ENCODE measurements at places on chromosomes 7 and 10. TPM values are rescaled to one million over a fixed set of nuclear protein-coding genes. Genes with fewer than 3 reads are reported as not detected.

GRCh38 chr7:138992052-138992531 lies 10.9 kb upstream of the KIAA1549 start:
- ATAC-seq, result no peak

GRCh38 chr7:139271718-139272628 lies 40.9 kb downstream of the UBN2 start:
- no peak for ATAC-seq

GRCh38 chr7:128892521-128893250 lies 17.8 kb downstream of the KCP start:
- no peak for ATAC-seq

DNA sequence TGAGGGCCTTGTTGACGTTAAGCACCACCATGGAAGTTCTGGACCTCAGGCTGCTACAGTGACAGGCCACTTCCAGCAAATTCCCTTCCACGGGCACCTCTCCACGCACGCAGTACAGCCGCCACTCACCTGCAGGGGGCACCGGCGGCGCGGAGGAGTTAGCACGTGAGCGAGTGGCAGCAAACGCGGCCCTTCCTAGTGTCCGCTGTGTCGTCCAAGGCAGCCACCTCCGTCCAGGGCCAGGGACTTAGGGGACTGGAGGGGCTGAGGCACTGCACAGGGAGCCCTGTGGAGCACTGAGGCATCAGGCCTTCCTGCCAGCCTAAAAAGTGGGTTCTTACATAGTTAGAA lies 164.4 kb downstream of the SVIL start:
- ATAC-seq, result peak; percentile 34

DNA sequence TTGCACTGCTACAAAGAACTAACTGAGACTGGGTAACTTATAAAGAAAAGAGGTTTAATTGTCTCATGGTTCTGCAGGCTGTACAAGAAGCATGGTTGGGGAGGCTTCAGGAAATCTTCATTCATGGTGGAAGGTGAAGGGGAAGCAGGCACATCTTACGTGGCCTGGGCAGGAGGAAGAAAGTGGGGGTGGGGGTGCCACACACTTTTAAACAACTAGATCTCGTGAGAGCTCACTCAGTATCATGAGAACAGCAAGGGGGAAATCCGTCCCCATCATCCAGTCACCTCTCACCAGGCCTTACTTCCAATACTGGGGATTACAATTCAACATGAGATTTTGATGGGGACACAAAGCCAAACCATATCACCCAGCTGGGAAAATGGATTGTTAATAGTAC lies 281.7 kb downstream of the AUTS2 start:
- ATAC-seq, result no peak

DNA sequence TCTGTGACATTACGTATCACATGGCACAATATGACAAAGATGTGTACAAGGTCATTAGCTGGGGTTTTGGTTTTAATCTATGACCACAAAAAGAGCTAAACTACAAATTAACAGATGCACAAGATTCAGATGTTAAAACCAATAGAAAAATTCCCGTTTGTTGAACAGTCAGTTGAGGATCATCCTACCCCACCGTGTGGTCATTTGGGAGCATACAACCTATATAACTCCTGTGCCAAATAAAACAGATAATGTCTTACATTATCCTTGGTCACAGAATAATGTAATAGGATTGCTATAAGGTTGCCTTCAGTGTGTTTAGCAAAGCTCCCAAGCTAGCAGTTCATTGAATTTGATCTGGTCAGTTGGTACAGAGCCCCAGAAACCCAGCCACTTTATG lies 28.2 kb downstream of the ASNS start:
- no peak for ATAC-seq

GRCh38 chr10:3480281-3480989 lies 304.6 kb downstream of the KLF6 start:
- no peak for ATAC-seq

- ATAC-seq, result no peak
These were observed 62.6 kb downstream of the CUL2 start for GRCh38 chr10:35027567-35027966.

GRCh38 chr10:124417895-124418725 lies 613 bp downstream of the OAT start:
- peak; percentile 70 for ATAC-seq

- no peak for ATAC-seq
These were observed 1.3 kb upstream of the HMX3 start for GRCh38 chr10:123134343-123134914.

DNA sequence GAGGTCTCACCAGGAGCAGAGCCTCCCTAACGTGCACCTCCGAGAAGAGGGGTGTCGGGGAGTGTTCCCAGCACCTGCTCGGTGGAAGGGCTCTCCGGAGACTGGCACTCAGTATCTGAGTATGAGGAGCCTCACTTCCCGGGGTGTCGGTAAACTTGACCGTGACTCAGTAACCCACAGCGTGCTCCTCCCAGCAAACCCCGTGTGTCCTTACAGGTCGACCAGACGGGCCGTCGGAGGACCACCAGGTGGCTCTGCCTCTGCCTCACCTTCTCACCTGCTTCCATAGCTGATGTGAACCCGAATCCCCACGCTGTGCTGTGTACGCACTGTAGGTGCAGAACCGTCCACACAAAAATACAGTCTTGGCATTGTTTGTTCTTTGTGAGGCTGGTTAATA lies 29.0 kb upstream of the KNDC1 start:
- ATAC-seq, result no peak

DNA sequence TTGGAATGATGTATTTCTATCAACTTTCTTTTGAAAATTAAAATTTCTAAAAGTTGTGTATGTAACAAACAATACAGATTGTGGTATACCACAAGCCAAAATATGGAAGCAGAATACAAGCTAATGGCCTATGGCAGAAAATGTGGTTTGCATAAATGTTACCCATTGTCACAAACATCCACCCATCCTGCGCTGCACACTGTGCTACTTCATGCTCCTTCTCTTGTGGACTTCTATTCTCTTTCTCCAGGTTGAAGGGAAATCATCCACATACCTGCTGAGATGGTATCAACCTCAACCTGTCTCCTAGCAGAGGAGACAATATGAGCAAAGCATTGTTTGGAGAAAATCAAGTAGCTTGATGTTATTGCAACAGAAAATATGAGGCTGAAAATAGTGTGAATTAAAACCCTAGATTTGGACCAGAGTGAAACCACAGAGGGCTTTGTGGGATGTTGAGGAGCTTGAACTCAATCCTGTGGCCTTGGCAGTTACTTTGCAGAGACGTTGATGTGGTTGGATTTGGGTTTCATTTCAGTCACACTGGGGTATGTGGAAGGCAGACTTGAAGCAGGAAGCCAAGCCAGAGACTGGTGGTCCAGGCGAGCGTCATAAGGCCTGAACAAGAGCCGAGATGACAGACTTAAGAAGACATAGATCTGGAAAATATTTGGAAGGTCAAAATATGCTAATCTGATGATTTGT lies 63.8 kb downstream of the ICA1 start:
- no peak for ATAC-seq

DNA sequence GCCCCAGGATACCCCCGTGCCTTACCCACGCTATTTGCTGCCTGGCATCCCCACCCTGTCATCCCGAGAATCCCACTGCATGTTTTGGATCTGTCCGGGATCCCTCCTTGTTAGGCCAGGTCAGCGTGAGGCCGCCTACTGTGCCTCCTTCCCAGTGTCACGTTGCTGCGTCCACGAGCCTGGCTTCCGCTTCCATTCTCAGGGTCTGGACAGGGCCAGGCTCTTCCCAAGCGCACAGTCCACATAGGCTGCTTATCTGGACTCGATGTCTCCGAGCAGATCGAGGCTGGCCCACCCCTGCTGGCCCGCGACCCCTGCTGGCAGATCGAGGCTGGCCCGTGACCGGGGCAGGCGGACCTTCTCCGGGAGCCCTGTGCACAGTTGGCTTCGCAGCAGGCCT lies 27.1 kb downstream of the FOXK1 start:
- ATAC-seq, result no peak

GRCh38 chr10:33139181-33139646 lies 181.2 kb upstream of the ITGB1 start:
- no peak for ATAC-seq

- no peak for ATAC-seq
These were observed 66.7 kb upstream of the ZNF32 start for GRCh38 chr10:43715334-43715733.

- no peak for ATAC-seq
These were observed 249.1 kb upstream of the YAE1 start for GRCh38 chr7:39317107-39317506.

- no peak for ATAC-seq
These were observed 239.6 kb downstream of the MAD1L1 start for GRCh38 chr7:1993031-1993695.

GRCh38 chr10:11180228-11180627 lies 162.6 kb downstream of the CELF2 start:
- ATAC-seq, result no peak

GRCh38 chr7:130141161-130141883 lies 63.9 kb downstream of the TMEM209 start:
- ATAC-seq, result peak; percentile 77

DNA sequence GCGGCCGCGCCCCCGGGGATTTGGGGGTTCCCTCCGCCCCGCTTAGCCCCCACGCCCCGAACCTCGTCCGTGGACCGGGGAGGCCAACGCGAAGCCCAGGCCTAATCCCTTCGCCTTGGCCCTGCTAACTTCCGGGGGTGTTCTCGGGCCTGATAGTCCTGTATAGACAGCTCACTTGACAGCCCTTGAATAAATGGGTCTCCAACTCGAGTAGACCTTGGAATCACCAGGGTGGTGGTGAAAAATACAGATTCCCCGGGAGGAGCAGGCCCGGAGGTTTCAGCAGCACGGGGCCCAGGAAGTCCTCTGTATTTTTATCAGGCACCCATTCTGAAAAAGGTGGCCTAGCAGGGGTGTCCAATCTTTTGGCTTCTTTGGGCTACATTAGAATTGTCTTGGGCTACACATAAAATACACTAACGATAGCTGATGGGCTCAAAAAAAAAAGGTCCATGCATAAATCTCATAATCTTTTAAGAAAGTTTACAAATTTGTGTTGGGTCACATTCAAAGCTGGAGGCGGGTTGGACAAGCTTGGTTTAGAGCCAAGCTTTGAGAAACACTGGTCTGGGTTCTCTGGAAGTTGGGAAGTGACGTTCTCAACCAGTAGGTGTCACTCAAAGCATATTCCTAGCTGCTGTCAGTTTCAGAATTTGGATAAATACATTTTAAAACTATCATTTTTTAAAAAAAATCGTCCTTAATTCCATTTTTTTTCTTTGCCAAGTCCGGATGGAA lies 221.7 kb downstream of the PHTF2 start:
- peak; percentile 64 for ATAC-seq

DNA sequence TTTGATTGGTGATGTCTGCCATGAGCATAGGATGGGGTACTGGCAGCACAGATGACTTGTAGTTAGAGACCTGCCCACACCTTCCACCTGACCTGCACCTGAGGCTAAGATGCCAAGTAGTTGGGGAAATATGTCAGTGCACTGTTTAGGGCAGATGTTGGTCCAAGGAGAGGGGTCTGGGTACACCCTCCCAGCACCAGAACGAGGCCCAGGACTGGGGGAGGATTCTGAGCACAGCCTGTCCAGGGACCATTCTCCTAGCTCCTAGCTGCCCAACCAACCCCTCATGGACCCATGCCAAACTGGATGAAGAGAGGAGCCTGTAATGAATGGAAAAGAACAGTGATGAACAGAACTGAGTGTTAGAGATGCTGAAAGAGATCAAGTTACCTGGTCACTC lies 28.0 kb downstream of the FRMPD2 start:
- ATAC-seq, result no peak

- ATAC-seq, result no peak
These were observed 34.7 kb downstream of the CNPY1 start for GRCh38 chr7:155511702-155511996.

- ATAC-seq, result no peak
These were observed 31.8 kb downstream of the TES start for GRCh38 chr7:116242178-116242577.

- no peak for ATAC-seq
These were observed 372.7 kb downstream of the ARL4A start for GRCh38 chr7:13060173-13060572.

- no peak for ATAC-seq
These were observed 88.4 kb upstream of the CDK6 start for GRCh38 chr7:92924800-92925199.

Gene LRRD1
- 0.13 TPM for total RNA-seq

Gene CLDN4
- total RNA-seq, result 16.8 TPM

Gene ASAH2
- total RNA-seq, result 0.62 TPM

Gene DMTF1
- total RNA-seq, result 27.0 TPM

Gene FRMD4A
- total RNA-seq, result 18.1 TPM

Gene RP9
- total RNA-seq, result 4.7 TPM

Gene VSIR
- 34.7 TPM for total RNA-seq

Gene HOXA6
- not detected for total RNA-seq

Gene NKX6-2
- not detected for total RNA-seq

Gene MRC1
- 9.8 TPM for total RNA-seq

Gene SKIDA1
- 0.74 TPM for total RNA-seq

Gene TEX36
- not detected for total RNA-seq
